Fibroblast of skin of scalp (primary cell): ENCODE measurements at places on chromosomes 11 and 22.

GRCh38 chr11:122100037-122100755 is 15.8 kb downstream of the BLID start:
- peak; percentile 82 for DNase-seq

GRCh38 chr11:27228232-27228905 is 134.6 kb downstream of the CCDC34 start:
- no peak for DNase-seq

DNA sequence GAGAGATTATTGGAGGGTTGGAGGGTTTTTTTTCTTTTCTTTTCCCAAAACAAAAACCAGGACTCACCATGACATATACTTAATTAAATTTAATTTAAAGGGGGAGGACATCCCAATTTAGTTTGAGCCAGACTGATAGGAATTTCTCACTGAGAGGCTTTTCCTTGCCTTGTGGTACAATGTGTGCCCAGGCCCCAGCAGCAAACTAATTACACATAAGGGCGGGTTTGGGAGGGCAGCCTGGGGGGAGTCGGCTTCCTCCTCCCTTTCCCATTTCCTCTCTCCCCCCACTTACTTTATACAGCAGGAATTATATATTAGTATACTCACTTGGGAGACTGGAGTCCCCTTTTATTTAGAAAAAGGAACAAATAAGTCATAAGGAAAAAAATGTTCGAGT is 2.9 kb downstream of the TEAD1 start:
- no peak for DNase-seq

- DNase-seq = no peak
These were observed 11.1 kb downstream of the CTR9 start for GRCh38 chr11:10762185-10762584.

GRCh38 chr11:44256673-44257291 is 53.2 kb downstream of the ALX4 start:
- DNase-seq = peak; percentile 40
